ENCODE measurements at places on chromosomes 7 and 10.

DNA sequence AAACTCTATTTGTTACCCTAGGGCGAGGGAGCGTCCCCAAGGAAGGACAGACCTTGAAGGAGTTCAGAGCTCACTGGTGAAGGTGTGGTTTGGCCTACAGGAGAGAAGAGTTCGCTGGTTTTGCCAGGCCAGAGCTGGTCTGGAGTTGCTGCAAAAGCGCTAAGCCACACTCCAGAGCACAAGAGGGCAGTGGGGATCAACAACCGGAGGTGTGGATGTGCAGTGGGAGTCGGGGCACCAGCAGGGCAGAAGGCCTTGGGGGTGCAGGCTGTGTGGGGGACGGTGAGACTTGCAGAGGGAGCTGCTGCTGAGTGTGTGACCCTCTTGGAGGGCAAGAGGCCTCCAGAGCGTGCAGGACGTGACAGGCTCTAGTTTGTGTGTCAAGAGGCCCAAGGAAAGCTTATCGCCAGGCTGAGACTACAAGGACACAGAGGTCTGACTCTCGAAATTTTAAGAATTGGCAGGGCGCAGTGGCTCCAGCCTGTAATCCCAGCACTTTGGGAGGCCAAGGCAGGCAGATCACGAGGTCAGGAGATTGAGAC, 14.3 kb upstream of the CUL1 start:
- no peak for DNase-seq

GRCh38 chr10:2487921-2488320, 579.4 kb upstream of the PFKP start:
- DNase-seq = no peak

- DNase-seq = no peak
Observed at GRCh38 chr10:81873932-81874816, 820 bp upstream of the NRG3 start.

DNA sequence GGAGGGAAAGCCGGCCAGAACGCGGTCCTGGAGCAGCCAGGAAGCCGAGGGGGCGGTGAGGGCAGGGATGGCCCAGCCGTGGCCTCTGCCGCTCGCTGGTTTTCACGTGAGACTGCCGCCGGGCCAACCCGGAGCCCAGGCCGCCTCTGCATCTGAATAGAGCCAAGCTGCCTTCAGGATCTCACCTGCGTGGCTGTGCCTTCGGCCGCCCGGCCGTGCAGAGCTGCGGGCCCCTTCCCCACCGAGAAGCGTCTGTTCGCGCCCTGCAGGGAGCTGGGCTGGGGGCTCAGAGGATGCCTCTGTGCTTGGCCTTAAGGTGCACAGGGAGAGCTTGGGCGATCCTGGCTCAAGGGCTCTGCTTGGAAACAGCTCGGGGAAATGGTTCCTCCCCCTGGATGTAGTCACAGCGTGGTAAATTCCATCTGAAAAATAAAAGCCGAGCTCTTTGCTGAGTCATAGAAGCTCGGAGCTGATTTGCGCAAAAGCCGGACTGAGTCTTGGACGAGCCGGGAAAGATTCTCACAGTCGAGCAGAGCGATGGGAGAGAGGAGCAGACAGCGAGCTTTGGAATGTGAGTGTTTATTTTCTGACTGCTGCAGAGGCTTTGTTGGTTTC, at the start of gene JAKMIP3:
Gene JAKMIP3, plus strand, starts transcription at position 456 of the 615 bp plus-strand sequence. CDS start 38,863 bp downstream, outside the sequence.
- DNase-seq = peak; percentile 88

GRCh38 chr7:140358024-140358411, 40.3 kb downstream of the SLC37A3 start:
- no peak for DNase-seq

DNA sequence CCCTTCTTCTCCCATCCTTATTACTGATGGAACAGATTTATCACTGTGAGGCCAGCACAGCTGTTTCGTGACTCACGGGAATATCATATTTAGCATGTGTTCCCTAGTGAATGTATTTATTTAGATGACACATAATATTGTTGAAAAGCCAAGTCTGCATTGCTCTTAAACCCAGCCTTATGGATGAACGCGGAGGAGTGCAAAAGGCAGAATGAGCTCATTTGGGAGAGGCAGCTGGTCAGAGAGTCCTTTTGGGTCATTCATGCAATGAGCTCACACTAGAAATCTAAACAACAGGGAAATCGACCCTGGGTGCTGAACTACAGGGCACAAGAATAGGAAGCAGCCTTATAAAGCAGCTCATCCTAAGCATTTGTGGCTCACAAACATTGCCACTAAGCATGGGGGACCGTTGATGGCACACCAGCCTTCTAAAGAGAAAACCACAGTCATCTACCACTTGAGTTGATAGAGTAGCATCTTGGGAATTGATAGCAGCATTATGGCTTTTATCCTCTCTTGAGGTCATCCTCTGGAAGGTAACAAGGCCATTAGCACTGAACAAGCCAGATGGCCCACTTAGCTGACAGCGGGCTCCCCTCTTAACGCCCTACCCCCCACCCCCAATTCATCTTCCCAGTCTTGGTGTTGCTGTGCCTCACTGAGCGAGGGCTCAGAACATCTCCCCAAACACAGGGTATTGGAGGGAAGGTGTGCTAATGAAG, 32.9 kb upstream of the SDK1 start:
- peak; percentile 94 for DNase-seq

- DNase-seq = peak; percentile 22
Observed at GRCh38 chr7:20089431-20089830, 127.8 kb downstream of the MACC1 start.

GRCh38 chr7:149196151-149196704, 882 bp downstream of the ZNF282 start:
- no peak for DNase-seq

GRCh38 chr10:127989481-127990012, 82.6 kb downstream of the PTPRE start:
- peak; percentile 41 for DNase-seq

DNA sequence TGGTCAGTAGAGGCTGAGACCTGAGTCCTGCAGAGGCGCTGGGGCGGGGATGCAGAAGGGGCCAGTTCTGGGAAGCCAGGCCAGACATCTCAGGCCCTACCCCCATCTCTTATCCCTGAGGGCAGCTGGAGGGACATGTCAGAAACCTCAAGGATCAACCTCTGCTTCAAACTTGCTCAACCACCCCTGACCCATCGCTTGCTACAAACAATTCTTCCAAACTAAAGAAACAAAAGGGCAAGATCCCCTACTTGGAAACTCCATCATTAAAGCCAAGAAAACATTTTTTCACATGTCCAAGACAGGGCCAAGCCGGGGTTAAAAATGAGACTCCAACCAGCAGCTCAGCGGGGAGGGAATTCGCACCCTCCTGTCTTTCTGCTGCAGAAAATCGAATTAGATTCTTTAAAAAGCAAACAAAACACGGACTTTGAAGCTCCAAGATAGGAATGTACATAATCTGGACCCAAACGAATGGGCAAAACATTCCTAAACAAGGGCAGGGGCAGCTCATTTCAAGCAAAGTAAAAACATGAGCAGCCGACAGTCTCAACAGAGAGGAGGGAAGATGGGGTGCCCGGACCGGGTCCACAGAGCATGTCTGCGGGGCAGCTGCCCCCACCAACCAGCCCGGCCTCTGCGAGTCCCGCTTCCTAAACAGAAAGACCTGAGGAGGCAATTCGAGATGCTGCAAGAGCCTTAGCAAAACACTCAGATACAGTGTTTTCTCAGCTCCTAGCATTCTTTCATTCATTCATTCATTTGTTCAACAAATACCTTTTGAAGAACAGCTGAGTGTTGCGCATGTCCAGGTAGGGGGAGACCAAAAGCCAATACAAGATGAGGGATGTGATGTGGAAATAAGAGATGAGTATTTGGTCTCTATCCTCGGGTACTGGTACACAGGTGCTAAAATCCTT, 44.8 kb downstream of the CHST15 start:
- DNase-seq = no peak

GRCh38 chr7:42236266-42236975, 588 bp downstream of the GLI3 start:
- peak; percentile 72 for DNase-seq

- DNase-seq = peak; percentile 33
Observed at GRCh38 chr10:128173386-128173785, 47.2 kb upstream of the MKI67 start.

DNA sequence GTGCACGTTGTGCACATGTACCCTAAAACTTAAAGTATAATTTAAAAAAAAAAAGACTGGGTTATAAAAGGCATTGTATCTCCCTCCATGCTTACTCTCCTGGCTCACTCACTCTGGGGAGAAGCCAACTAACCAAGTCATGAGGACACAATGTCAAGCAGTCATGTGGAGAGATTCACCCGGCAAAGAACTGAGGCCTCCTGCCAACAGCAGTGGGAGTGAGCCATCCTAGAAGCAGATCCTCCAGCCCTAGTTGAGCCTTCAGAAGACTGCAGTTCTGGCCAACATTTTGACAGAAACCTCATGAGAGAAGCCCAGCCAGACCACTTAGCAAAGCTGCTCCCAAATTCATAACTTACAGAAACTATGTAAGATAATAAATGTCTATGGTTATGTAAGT, 521.7 kb upstream of the FZD8 start:
- DNase-seq = peak; percentile 80

DNA sequence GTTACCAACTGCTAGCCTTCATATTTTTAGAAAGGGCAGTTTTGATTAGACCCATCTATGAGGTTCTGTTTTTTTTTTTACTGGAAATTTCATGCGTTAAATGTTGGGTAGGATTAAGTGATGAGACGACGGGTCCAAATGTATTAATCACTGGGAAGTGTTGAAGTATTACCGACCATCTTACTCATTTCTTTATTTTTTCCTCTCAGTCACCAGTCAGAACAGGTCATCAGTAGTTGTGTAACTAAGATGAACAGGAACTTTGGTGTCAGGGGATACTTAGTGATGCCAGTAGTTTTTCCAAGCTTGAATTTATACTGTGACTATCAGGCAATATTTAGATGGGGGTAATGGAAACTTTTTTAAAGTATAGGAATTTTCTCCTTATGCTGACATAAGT, 14.2 kb downstream of the TFAM start:
- peak; percentile 13 for DNase-seq

DNA sequence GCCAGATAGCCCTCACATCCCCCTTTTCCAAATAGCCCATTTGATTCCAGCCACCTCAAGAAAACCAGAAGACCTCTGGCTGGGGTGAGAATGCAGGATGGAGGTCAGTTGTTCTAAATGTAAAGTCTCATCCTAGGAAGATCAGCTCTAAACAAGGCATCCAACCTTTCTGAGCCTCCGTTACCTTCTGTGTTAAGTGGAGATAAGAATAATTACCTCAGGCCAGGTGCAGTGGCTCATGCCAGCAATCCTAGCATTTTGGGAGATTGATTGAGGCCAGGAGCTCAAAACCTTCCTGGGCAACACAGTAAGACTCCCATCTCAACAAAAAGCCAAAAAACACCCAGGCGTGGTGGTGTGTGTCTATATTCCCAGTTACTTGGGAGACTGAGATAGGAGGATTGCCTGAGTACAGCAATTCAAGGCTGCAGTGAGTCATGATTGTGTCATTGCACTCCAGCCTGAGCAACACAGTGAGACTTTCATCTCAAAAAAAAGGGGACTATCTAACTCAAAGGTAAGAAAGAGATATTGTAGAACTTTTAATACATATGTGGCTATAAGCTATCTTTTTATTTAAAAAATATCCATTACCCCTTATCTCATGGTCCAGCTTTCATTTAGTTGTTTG, 43.5 kb downstream of the PRTFDC1 start:
- DNase-seq = peak; percentile 85

DNA sequence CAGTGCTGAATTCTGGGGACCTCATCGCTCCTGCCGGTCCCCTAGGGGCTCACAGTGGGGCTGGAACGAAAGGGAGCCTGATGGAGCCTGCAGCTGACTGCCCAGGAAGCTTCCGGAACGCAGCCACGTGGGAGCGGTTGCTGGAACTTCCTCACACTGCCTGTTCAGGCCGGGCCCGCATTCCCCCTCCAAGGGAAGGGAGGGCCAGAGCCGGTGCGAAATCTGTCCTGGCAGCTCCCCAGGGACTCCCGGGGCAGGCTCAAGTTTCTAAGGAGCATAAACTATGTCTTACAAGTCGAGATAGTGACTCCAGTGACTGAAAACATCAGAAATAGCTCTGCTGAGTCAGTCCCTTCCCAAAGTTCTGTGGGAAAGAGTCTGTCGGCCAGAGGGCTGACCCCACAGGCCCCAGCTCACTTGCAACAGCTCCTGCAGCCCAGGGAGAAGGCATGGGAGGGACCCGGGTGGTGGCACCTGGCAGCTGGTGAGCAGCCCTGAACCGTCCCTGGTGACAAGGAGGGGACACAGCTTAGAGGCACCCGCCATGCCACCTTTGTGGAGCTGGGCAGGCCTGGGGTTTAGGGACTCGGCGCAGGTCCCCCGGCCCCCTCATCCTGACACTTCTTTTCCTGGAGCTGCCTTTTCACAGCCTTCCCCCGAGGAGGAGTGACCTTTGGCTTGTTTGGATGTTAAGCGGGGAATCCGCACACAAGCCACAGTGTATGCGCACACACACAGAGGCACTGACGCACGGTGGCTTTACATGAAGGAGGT, 47.6 kb downstream of the PDGFA start:
- DNase-seq = peak; percentile 96

- no peak for DNase-seq
Observed at GRCh38 chr10:88238615-88238914, 344.6 kb downstream of the RNLS start.

DNA sequence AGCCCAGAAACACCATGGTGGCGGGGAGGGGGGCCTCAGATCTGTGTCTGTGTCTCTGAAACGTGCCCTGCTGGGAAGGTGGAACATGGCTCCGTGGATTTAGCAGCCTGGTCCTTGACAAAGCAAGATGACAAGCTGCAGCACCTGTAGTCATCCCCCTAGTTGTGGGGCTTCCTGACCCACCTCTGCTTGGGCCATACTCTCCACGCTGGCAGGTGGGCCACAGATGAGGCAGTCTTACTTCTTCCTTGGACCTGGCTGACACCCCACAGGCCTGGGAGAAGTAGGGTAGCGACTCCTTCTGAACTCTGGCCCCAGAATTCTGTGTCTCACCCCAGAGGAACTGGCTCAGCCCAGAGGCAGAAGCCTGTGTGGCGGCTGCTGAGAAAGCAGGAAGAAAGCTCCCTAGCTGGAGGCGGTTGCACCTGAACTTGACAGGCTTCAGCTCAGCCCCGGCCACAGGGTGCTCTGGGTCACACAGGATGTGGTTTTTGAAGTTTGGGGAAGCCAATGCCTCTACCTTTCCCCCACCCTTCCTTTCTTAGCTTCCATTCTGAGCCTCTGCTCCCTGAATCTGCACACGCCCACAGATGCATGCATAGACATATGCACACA, 113.9 kb downstream of the ABLIM1 start:
- no peak for DNase-seq

DNA sequence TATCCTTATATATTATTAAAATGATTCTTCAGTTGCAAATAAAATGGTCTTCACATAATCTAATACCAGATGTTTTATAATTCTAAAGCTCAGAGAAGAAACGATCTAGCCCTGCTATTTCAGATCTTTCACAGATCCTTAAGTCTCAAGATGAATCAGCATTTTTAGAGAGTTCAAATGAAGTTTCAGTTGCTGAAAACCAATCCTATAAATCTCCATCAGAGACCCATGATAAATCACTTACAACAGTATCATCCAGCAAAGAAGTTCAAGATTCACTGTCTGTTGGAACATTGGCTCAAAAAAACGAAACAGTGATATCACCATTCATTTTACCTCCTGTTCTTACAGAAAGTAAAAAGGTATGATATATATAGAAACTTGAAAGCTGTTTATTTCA, 137.0 kb downstream of the CCDC7 start:
- peak; percentile 16 for DNase-seq

All from fibroblast of the aortic adventitia (primary cell).